ENCODE measurements at places on chromosomes 1 and 21. TPM values are rescaled to one million over a fixed set of nuclear protein-coding genes. Genes with fewer than 3 reads are reported as not detected.

Gene ANKRD35
- 1.9 TPM for total RNA-seq

Gene PLA2G2C
- total RNA-seq = not detected

Gene ARHGEF16
- total RNA-seq = under 0.01 TPM

Gene ATAD3C
- not detected for total RNA-seq

Gene DIRAS3
- total RNA-seq = 2.8 TPM

Gene RAB13
- total RNA-seq = 75.2 TPM

Gene MEX3A
- total RNA-seq = 1.6 TPM

Gene IVL
- total RNA-seq = not detected

Gene VHLL
- 0.28 TPM for total RNA-seq

Gene OLFML2B
- 3.4 TPM for total RNA-seq

Gene SESN2
- total RNA-seq = 27.0 TPM

Gene C1orf94
- total RNA-seq = not detected

Gene PDE9A
- 6.0 TPM for total RNA-seq

Gene DISC1
- 1.8 TPM for total RNA-seq

Gene SPATA45
- total RNA-seq = 0.28 TPM

Gene OSCP1
- 12.8 TPM for total RNA-seq

Gene C1orf185
- not detected for total RNA-seq

Gene IL22RA1
- total RNA-seq = not detected

Gene CFAP57
- total RNA-seq = 0.28 TPM

Gene EPHA10
- total RNA-seq = not detected

Gene PHLDA3
- 126 TPM for total RNA-seq

Gene GLIS1
- 0.18 TPM for total RNA-seq

Gene MSTO1
- total RNA-seq = 22.2 TPM

Gene SFN
- 0.28 TPM for total RNA-seq

Gene FNDC5
- total RNA-seq = 4.0 TPM

Gene CASQ1
- total RNA-seq = not detected

Gene TTF2
- total RNA-seq = 11.8 TPM

Gene PROK1
- total RNA-seq = 0.14 TPM

Gene DISP1
- total RNA-seq = 3.1 TPM

Gene BARHL2
- not detected for total RNA-seq

Gene RNU1-2
- total RNA-seq = 3,030 TPM

Gene SPRR2A
- not detected for total RNA-seq

Gene RAB42
- total RNA-seq = 3.6 TPM

Gene HSD3B2
- total RNA-seq = not detected

Gene ICOSLG
- total RNA-seq = 0.65 TPM

Gene AIM2
- not detected for total RNA-seq

Gene SH2D5
- total RNA-seq = 2.4 TPM

Gene IL20
- not detected for total RNA-seq

Gene NOS1AP
- not detected for total RNA-seq

Gene MARCKSL1
- total RNA-seq = 16.6 TPM

Gene GBP2
- 67.4 TPM for total RNA-seq

All from smooth muscle cell of bladder (primary cell).